ENCODE measurements at places on chromosomes 4 and X. TPM values are rescaled to one million over a fixed set of nuclear protein-coding genes. Genes with fewer than 3 reads are reported as not detected.
A peak's percentile ranks its signal among the peaks of the same experiment; 100 is the strongest.

Gene SERPINA7
- not detected for total RNA-seq

GRCh38 chr4:153934688-153935017, 145.8 kb upstream of the SFRP2 start:
- DNase-seq: no peak

DNA sequence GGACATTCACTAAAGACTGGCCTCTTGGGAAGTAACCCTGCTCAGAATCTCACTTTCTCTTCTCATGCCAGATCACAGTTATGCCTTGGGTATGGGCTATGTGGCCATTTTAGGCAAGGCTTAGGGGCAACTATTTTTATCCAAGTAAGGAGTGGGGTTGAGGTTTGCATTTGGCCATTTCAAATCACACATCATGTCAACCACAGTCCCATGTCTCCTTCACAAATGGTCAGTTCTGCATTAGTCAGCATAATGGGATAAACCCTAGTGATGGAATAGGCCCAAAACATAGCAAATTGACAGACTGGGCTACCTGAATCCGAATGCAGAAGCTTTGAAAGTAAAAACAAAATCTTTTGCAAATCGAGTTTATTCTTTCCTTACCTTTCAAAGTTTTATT, 827 bp upstream of the RTL3 start:
- DNase-seq: peak; percentile 67

DNA sequence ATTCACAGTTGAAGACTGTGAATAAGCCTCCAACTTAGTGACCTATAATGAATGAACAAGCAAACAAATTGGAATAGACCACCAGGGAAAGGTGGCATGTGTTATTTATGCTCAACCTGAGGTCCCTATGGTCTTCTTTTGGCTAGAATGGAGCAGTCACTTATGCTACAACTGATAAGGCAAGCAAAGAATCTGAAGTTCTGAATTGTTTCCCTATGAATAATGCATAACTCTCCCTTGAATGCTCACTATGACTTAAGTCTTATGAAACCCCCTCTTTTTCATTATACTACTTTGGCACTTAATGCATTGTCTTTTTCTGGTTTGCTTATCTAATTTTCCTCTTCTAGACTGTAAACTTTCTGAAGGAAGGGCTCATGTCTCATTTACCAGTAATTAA, 2.6 kb downstream of the GIMD1 start:
- peak; percentile 38 for DNase-seq

DNA sequence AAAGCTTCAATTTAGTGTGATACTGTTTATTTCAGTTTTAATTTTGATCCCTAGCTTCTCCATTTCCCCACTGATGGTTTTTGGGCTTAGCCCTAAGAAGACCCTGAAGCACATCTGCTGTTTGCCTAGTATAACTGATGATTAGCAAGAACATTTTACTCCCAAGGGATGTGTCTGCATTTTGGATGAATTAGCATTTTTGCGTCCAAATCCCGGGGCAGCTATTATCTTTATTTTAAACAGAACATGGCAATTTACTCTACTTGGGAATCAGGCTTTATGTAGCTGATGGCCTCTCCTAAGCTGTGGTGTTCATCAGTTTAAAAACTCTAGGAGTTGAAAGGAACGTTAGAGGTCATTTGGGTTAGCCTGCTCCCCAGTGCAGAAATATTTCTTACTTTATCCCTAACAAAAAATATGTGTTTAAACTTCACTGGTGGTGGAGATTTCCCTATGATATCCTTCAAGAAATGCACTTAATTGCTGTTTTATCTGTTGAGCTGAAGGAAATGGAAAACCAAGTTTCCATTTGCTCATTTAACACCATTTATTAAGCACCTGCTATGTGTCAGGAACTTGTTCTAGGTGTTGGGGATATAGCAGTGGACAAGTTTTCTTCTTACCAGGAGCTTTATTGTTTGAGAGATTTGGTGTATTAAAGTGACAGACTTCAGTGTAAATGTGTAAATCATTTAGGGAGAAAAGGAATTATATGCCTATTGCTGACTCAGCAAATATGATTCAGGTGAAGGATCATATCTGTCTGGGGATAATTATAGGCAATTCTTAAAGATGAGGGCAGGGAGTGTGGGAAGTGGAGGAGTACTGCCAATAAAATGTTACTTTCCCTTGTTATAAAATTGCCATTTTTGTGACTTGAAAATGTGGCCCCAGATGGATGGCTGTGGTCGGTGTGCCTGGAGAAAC, 3.4 kb downstream of the SEPTIN11 start:
- no peak for DNase-seq

Gene MAGEE1
- total RNA-seq: 0.15 TPM

Gene CLDN34
- total RNA-seq: not detected

Gene YY2
- 1.1 TPM for total RNA-seq

DNA sequence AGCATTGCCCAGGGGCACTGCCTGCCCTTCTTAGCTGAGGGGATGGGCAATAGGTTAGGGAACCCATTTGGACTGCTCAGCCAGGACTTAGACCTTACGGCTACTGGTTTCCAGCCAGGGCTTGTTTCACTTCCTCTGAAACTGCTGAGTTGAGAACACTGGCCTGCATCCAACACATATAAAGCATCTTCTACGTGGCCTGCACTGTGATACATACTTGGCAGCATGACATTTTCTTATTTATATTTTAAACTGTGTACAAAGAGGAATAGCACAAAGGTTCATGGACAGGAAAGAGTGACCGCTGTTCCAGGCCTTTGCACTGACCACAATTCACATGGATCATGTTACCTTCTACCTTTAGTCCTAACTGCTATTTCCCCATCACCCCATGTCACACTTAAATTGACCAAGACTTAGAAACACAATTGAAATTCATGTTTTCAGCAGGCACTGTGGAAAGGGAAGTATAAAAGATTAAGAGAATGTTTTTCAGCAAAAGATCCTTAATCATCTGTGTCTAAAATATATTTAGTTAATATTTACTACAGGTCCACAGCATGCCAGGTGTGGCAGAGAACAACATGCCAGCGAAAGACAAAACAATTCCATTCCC, 43.7 kb downstream of the NLGN4X start:
- DNase-seq: peak; percentile 0

Gene ARHGEF6
- 12.5 TPM for total RNA-seq

GRCh38 chr4:87144356-87144755, 76.1 kb downstream of the KLHL8 start:
- DNase-seq: no peak

DNA sequence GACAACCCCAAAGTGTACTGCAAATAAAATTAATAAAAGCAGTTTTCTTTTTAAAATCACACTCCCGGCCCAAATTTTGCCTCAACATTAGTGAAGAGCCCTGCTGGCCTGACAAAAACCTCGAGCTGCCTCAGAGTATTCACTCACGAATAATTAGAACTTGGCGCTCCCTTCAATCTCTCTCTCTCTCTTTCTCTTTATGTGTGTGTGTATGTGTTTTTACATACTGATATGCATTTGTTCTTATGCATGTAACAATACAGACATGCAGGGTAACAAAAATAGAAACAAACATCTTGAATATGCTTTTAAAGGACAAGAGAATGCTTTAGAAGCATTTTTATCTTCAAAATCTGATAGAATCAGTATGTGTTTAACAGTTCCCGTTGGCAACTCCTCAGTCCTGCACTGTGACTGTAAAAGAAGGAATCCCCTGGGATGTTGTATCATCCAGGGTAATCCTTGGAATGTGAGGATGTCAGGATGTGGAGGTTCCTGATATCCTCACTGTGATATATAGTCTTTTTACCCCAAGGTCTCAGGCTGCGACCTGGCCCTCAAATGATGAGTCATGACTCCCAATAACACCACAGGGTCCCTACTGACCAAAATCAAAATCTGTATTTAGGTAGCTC, 53.0 kb downstream of the PTCHD1 start:
- DNase-seq: no peak

GRCh38 chrX:154603438-154604430, 15.3 kb downstream of the CTAG1B start:
- DNase-seq: peak; percentile 96

Gene USP27X
- total RNA-seq: 1.4 TPM

Gene DIPK2B
- not detected for total RNA-seq

DNA sequence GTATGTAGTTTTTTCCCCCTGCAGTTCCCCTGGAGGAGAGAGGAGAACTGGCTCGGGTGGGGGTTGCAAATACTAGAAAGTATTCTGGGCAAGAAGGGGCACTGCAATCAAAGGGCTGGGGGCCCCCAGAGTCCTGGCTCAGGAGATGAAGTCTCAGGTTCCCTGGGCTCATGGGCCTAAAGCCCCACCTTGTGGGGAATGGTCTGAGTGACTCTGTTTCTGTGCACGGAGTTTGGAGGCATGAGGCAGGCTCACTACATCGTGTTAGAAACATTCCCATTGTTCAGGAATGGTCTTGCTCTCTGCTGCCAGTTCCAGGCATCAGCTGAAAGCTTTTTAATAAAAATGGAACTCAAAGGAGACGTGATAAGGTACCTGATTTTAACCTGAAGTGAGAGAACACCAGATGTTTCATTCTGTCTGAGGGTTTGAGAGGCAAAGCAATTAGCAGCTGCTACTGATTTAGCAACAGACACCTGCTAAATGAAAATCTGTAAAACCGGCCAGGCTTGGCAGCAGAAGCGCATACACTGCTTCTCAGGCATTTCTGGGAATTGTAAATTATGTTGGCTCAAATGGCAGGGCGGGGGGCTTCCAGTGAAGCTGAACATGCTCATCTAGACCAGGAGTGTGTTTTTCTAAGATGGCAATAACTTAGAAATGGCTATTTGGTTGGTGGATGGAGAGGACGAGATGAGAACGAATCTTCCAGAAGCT, 122.7 kb downstream of the TMEM164 start:
- peak; percentile 11 for DNase-seq

DNA sequence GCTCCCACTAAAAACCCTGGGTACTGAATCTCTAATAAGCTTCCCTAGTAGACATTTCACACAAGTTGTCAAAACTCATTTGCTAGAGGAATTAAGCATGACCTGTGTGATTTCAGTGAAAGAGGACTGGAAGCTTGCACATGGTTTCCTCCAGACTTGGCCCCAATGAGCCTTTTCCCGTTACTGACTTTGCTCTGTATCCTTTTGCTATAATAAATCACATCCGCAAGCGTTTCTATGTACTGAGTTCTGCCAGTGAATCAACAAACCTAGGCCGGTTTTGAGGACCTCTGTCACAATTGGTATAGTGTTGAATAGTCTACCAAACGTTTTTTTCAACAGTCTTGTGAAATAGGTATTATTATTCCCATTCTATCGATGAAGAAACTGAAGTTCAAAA, 8.2 kb downstream of the ATP11C start:
- no peak for DNase-seq

- DNase-seq: no peak
Observed at GRCh38 chr4:3605491-3605890, 73.3 kb upstream of the LRPAP1 start.

GRCh38 chr4:3115637-3116270, 41.3 kb downstream of the HTT start:
- no peak for DNase-seq

DNA sequence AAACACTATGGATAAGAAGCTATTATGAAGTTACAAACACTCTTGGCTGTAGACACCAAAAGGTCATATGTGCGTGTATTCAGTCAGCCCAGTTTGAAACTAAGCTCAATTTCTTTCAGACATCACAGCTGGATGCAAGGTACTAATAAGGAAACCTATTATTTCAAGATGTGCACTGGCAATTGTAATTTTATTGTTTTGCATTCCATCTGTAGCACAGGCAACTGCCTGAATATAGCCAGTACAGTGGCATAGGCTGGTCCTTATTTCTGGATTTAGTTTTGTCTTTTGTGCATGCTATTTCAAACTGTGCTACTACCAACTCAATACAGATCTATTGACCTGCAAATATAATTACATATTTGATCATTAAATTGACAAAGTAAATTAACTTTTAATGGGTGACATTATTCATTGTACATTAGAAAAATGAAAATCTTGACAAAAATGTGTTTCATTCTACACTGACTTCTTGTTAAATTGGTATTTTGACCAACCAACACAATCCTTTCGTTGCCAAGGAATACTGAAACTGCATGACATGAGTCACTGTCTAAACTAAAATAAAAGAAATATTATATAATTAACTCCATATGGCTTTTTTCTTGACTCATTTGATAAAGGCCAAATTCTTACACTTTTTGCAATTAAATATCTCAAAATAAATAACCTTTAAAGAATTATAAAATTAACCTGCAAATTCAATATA, 594.3 kb upstream of the ADGRL3 start:
- no peak for DNase-seq

DNA sequence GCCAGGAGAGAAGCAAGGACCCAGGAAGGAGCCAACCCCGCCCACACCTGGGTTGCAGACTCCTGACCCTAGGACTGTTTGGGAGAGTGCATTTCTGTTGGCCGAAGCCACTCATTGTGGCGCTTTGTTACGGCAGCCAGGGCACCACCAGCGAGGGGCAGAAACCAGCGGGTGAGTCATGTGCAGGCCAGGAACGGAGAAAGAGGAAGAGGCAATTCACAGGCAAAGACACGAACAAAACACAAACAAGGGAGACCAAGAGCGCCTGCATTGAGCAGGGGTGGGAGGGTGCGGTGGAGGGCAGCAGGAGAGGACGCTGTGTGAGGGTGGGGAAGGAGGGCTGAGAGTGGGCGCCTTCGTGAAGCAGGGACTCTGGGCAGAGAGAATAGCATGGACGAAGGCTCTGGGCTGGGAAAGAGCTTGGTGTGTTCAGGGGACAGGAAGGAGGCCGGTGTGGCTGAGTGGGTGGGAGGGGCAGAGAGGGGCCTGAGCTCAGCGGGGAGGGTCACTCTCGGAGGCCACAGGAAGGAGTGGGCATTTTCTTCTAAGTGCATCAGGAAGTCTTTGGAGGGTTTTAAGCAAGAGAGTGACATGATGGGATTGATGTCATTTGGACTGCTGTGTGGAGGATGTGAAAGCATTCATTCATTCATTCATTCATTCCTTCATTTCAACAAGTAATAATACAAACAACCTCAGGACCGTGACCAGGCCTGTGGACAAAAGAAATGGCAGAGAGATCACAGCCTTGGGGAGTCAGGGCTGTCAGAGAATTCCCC, 12.2 kb upstream of the WFS1 start:
- peak; percentile 48 for DNase-seq

- no peak for DNase-seq
Observed at GRCh38 chr4:86991994-86992393, 57.2 kb downstream of the AFF1 start.

Gene ASMT
- total RNA-seq: not detected

Gene RBM46
- not detected for total RNA-seq

DNA sequence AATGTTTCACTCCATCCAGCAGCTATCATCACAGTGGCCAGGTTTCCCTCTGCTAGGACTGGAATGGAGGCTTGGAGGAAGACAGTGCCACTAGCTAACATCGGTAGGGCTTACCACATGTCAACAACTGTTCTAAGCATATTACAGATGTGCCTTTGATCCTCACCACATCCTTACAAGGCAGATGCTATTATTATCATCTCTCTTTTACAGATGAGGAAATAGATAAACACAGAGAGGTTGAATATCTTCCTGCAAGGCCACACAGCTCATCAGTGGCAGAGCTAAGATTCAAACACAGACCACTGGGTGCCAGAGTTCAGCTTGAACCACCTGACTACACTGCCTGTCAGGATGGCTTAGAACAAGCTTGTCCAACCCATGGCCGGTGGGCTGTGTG, 47.4 kb downstream of the MAMLD1 start:
- no peak for DNase-seq

GRCh38 chrX:21166272-21166982, 207.8 kb upstream of the CNKSR2 start:
- no peak for DNase-seq

- peak; percentile 83 for DNase-seq
Observed at GRCh38 chr4:19748519-19749479, 502.9 kb upstream of the SLIT2 start.

Gene MAGED4B
- 51.7 TPM for total RNA-seq

GRCh38 chrX:28966331-28966730, 379.1 kb downstream of the IL1RAPL1 start:
- peak; percentile 8 for DNase-seq

- DNase-seq: peak; percentile 52
Observed at GRCh38 chr4:75845992-75846391, 56.3 kb downstream of the PPEF2 start.

All from M059J (cell line).